ENCODE measurements at places on chromosomes 3 and 15. TPM values are rescaled to one million over a fixed set of nuclear protein-coding genes. Genes with fewer than 3 reads are reported as not detected.
A peak's percentile ranks its signal among the peaks of the same experiment; 100 is the strongest.

DNA sequence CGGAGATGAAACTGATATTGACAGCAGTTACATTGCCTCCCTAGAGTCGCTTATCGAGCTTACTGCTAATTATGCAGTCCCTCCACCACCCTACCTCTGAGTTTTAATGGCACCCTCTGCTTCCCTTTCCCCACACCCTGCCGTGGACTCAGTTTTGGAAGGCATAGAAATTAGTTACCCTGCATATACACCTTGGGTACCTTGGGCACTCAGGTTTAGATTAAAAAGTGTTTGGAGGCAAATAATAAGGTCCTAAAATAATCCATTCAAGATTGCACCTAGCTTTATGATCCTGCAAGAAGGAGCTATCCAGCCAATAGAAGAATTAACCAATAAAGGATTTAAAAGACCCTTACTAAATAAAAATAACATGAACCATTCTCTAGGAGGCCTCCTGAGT lies 117.8 kb upstream of the AGBL1 start:
- H3K4me1 ChIP-seq = no peaks in the 10 kb centered on the region
- no peaks in the 10 kb centered on the region for H3K36me3 ChIP-seq
- no peak overlapping the region for H3K4me3 ChIP-seq

DNA sequence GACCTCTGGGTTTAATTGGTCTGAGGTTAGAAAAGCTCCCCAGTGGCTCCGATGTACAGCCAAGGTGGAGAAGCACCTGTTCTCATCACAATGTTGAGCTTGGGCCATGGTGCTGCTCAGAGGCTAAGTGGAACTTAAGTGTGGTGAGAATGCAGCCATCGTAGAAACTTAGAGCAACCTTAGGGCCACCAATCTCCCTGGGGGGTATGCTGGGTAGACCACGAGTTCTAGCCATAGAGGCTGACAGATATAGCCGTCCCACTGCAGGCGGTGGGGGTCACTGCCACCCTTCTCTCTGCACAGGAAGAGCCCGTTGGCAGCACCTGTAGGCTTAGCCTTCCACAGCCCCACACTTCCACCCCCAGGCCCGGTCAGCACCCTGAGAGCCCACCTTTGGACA lies 38.0 kb downstream of the MGLL start:
- no peak for DNase-seq
- peaks cover 3% of the 10 kb centered on the region for H3K27me3 ChIP-seq

DNA sequence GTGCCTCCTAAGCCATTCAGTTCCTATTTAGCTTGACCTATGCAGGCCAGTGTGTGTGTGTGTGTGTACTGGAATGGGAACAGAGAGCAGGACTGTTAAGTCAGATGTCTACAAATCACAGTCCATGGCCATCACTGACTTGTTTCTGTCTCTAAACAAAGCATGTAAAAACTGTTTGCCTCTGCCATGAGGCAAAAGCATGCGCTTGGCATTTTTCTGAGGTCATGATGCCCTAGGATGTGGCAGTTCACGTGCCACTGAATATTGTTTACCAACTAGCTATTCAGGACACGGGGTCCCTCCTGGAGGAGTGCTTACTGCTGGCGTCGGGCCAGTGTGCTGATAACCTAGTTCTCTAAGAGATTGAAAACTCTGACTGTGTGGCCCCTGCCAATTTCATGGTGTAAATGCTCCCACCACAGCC lies 8.2 kb upstream of the ATP13A3 start:
- no peak overlapping the region for H3K27ac ChIP-seq
- H3K27me3 ChIP-seq = no peaks in the 10 kb centered on the region
- DNase-seq = no peak
- no peaks in the 10 kb centered on the region for H3K36me3 ChIP-seq

SCAMP5 gene
- 1.1 TPM for total RNA-seq

PTX3 gene
- not detected for total RNA-seq

DNA sequence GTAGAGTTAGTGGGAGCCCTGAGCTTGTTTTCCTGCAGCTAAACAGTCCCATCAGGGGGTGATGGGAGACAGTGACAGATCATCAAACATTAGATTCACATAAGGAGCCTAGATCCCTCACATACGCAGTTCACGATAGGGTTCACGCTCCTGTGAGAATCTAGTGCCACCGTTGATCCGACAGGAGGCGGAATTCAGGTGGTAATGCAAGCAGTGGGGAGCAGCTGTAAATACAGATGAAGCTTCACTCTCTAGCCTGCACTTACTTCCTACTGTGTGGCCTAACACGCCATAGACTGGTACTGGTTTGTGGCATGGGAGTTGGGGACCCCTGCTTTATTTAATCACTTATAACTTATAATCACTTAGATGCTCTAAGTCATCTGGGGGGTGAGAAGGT lies 179.1 kb downstream of the AKAP13 start:
- DNase-seq = no peak
- no peak overlapping the region for H3K27ac ChIP-seq
- H3K4me1 ChIP-seq = peaks cover 48% of the 10 kb centered on the region
- no peaks in the 10 kb centered on the region for H3K27me3 ChIP-seq

TKT gene
- total RNA-seq = 315 TPM

DNA sequence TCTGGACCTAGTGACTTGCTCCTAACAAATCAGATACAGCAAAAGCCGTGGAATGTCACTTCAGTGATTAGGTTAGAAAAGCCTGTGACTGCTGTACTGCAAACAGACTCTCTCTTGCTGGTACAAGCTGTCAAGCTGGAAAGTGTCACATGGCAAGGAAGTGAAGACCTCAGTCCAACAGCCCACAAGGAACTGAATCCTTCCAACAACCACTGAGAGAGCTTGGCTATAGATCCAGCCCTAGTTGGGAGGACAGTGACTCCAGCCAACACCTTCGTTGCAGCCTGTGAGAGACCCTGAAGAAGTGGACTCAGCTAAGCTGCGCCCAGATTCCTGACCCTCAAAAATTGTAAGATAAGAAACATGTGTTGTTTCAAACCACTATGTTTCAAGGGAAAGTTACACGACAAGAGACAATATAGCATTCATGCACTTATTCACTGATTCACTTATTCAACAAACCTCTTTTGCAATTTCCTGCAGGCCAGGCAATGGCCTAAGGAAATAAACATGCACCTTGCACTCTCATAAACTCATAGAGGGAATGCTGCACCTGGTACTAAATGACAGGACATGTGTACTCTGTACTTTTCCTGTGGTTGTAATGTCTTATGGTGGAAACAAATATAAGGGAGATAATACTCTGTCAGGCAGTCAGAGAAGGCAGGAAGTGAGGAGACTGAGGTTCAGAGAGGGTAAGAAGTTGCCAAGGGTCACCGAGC lies 142.9 kb downstream of the CADPS start:
- no peaks in the 10 kb centered on the region for H3K36me3 ChIP-seq
- H3K4me1 ChIP-seq = no peaks in the 10 kb centered on the region
- H3K4me3 ChIP-seq = no peak overlapping the region
- no peak overlapping the region for H3K27ac ChIP-seq
- no peaks in the 10 kb centered on the region for H3K27me3 ChIP-seq

DNA sequence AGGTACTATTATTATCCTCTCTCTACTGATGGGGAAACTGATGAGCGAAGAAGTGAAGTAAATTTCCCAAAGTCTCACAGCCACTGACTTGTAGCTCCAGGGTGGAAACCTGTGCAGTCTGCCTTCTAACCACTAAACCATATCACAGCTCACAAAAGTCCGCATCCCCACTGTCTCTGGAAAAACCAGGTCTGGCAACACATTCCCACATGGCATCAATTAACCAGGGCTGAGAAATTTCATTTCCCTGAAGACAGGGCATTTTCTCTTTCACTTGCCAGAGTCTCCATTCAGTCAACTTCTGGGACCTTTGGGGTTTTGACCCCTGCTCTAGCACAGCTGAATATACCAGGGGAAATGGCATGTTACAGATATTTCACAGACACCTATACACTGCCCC lies 26.5 kb downstream of the FBXO40 start:
- H3K27ac ChIP-seq = no peak overlapping the region
- H3K4me3 ChIP-seq = no peak overlapping the region
- DNase-seq = no peak

DNA sequence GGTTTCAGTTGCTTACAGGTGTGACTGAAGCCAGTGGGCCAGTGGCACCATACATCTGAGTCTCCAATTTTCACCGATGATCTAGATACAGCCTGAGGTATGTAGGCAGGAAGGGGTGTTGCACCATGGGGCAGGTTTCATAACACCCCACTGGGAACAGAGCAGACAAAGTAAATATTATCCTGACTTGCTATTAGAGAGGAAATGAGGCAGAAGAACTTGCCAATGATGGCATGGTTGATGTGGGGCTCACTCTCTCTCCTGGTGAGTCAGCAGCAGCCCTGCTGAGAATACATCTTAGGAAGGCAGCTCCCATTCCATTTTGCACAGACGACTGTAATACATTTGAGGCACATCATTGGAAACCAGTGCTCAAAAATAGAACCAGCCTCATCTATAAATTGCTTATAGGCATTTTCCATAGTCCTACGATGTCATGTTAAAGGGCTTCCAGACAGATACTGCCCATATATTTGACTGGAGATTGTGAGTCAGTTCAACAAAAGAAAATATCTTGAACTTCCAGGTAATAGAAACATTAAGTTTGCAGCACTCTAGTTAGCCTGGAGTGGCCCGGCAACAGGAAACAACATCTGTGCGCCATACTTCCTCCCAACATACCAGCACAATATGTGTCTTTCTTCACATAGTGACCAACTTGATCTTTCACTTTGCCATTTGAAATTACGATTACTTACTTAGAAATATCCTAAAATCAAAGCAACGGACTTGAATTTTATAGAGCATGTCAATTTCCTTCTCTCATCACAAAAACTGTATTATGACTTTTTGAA lies 175.5 kb downstream of the NECTIN3 start:
- DNase-seq = no peak
- H3K27ac ChIP-seq = no peak overlapping the region
- peaks cover 24% of the 10 kb centered on the region for H3K4me1 ChIP-seq
- no peak overlapping the region for H3K4me3 ChIP-seq
- H3K36me3 ChIP-seq = peaks cover 19% of the 10 kb centered on the region

DNA sequence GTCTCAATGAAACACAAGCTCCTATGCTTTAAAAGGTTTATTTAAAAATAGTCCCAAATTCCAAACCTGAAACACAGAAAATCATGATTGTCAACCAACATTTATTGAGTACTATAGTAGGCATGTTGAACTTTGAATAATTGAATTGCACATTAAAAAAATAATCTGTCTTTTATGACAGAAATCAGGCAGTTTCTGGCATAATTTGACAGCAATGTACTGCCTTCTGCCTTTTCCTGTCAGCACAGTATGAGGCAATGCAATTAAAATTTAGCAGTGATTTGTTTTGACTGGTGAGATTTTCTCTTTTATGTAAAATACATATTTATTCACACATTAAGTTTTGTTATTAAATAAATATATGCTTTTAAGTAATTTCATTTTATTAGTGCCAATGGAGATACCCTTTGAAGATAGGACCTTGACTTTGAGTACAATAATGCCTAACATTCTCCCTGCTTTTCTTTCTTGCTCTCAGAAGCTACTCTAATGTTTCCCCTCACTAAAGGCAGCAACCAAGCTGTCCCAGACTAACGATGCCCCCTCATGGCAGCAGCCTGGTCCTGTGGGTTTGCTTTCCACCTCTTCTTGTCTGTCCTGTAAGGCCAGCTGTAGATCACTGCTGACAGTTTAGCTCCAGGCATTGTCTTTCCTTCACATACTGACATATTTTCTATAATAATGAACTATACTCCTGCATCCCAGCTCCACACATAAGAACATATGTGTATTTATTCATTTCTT lies 346.7 kb downstream of the IL20RB start:
- no peak for DNase-seq
- no peaks in the 10 kb centered on the region for H3K4me1 ChIP-seq
- H3K27ac ChIP-seq = no peak overlapping the region

DNA sequence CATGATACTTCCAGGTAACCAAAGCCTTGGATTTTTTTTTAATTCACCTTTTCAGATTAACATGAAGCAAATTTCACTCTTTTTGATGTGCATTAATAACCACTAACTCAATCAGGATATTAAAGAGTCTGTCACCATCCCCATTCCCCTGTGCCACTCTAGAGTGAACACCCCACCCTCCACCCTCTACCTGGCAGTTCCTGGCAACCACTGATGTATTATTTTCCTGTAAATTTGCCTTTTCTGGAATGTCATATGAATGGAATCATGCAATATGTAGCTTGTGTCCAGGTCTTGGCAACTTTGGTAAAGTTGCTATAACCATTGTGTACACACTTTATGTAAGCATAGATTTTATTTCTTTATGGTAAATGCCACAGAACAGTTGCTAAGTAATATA lies 627.6 kb downstream of the MCTP2 start:
- H3K4me3 ChIP-seq = no peak overlapping the region
- H3K27ac ChIP-seq = no peak overlapping the region
- DNase-seq = no peak
- no peaks in the 10 kb centered on the region for H3K4me1 ChIP-seq
- H3K27me3 ChIP-seq = no peaks in the 10 kb centered on the region

C3orf33 gene
- 1.3 TPM for total RNA-seq

- H3K4me1 ChIP-seq = peaks cover 59% of the 10 kb centered on the region
- peak; percentile 82 for DNase-seq
- peak within 1 kb of the TSS; percentile 95 for H3K4me3 ChIP-seq
- peak within 1 kb of the TSS; percentile 99 for H3K27ac ChIP-seq
- no peaks in the 10 kb centered on the region for H3K27me3 ChIP-seq
Measured at GRCh38 chr15:74781431-74782258, at the start of gene CSK. Gene CSK (plus strand): TSS chr15:74782080. CDS start chr15:74798298, 16,218 bp downstream.

DNA sequence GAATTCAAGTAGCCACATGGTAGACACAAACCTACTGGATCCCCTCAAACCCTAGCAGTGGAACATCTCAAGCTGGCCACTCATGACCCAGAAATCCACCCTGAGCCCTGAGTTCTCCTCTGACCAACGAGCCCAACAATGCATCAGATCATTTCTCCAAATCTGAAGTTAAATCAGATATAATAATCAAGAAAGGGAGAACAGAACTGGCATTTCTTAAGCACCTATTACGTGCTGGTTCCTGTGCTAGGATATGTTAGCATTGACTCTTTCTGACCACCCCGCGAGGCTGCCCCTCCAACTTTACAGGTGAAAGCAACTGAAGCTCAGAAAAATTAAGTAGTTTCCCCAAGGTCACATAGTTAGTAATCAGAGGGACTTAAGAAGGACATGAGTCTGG lies 51.5 kb upstream of the CCDC174 start:
- no peak overlapping the region for H3K27ac ChIP-seq
- peaks cover 6% of the 10 kb centered on the region for H3K4me1 ChIP-seq
- no peak for DNase-seq
- H3K27me3 ChIP-seq = peaks cover 47% of the 10 kb centered on the region

DNA sequence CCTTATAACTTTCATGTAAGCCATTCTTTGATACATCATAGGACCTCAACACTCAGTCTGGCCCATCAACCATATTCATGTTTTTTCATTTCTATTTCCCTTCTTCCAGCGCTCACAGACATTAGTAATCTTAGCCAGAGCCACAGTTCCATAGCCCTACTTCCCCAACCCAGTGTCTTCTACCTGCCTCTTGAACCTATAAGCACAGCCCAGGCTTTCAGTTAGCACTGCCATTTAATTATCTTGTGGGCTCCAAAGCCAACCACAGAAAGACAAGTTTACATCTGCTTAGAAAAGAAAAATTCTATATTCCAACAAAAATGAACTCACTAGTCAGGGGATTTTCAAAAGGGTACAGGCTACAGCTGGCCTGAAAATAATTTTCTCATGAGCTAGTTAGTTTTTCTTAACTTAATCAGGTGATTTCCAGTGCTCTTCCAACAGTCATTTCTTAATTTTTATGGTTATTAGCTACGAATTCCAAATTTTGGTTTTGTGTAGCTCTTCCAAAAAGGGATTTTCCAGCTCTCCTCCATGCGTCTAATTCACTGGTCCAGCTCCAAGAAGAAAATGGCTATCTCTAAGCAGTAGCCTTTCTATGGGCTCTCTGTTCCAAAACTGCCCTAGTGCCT lies 13.7 kb downstream of the CD200 start:
- no peaks in the 10 kb centered on the region for H3K4me1 ChIP-seq
- H3K27me3 ChIP-seq = no peaks in the 10 kb centered on the region
- H3K27ac ChIP-seq = no peak overlapping the region
- H3K36me3 ChIP-seq = peaks cover 8% of the 10 kb centered on the region
- no peak for DNase-seq
